Glutamatergic neuron (in vitro differentiated cells): ENCODE measurements at places on chromosomes 2 and 18. TPM values are rescaled to one million over a fixed set of nuclear protein-coding genes. Genes with fewer than 3 reads are reported as not detected.

DNA sequence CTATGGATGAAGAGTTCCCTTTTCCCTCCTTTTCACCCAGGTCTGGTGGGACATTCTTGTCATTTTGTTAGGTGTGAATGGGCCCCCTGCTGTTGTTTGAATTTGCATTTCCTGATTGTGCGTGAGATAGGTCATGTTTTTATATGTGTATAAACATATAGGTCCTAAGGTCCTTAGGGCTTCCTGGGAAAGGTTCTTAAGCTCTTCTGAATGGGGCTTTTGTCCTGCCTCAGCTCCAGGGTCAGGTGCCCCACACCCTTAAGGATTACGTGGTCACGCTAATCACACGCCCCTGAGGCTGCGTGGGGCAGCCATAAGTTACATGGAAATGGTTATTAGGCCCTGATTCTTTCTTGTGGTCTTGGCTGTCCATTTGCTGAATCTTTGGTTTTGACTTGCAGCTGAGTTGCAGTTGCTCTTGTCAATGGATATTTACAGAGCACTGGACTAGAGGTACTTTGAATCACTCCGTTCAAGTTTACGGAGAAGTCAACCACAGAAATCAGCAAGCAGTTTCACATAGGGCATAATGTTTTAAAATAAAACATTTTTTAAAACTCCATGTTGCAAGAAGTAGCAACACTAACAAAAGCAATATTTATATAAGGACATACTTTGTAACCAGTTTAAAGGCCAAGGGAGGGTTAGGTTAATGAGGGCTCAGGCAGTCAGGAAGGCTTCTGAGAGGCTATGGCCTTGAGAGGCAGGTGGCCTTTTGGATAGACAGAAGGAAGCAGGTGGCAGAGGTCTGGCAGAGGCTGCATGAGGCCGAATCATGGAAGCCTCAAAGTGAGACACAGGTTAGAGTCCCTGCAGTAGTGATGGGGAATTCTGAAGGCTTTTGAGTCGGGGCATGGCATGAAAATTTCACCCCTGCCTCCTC, 24.2 kb downstream of the LIPG start:
- no peak overlapping the region for H3K27ac ChIP-seq
- no peak overlapping the region for H3K4me3 ChIP-seq
- peaks cover 5% of the 10 kb centered on the region for H3K27me3 ChIP-seq
- H3K36me3 ChIP-seq: no peaks in the 10 kb centered on the region
- DNase-seq: no peak

GRCh38 chr2:182173944-182174622, 188.4 kb downstream of the PPP1R1C start:
- no peak for DNase-seq
- H3K4me1 ChIP-seq: peaks cover 11% of the 10 kb centered on the region
- H3K27me3 ChIP-seq: peaks cover 4% of the 10 kb centered on the region
- no peak overlapping the region for H3K27ac ChIP-seq
- H3K36me3 ChIP-seq: no peaks in the 10 kb centered on the region

- H3K36me3 ChIP-seq: no peaks in the 10 kb centered on the region
- H3K27me3 ChIP-seq: no peaks in the 10 kb centered on the region
- H3K4me1 ChIP-seq: peaks cover 9% of the 10 kb centered on the region
- no peak overlapping the region for H3K27ac ChIP-seq
- no peak for DNase-seq
These were observed 17.4 kb upstream of the CHAC2 start for GRCh38 chr2:53750041-53750768.

DNA sequence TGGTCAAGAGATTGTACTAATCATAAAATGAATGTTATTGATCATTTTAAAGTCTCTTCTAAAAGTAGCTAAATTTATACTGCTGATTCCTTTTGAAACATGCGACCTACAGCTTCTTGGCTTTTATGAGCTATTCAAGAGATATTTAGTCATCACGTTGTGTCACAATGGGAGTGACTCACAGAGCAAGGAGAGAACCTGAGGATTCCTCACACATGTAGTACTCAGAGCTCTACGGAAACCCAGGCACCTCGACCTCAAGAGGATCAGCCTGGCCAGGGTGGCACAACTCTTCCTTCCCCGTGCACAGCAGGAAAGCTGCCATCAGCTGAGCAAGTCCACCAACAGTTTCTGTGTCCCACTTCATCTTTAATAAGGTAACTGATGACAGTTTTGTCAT, at the start of gene DHRS9:
Gene DHRS9 (plus strand): TSS at position 223 of the 400 bp plus-strand sequence. CDS start 12,019 bp downstream, outside the sequence.
- H3K27me3 ChIP-seq: no peaks in the 10 kb centered on the region
- no peak within 1 kb of the TSS for H3K4me3 ChIP-seq
- H3K27ac ChIP-seq: no peak within 1 kb of the TSS
- H3K36me3 ChIP-seq: no peaks in the 10 kb centered on the region

- H3K27me3 ChIP-seq: peaks cover 2% of the 10 kb centered on the region
- no peak for DNase-seq
- H3K36me3 ChIP-seq: no peaks in the 10 kb centered on the region
- no peak overlapping the region for H3K27ac ChIP-seq
These were observed 33.9 kb upstream of the FHL2 start for GRCh38 chr2:105432749-105433148.

- H3K27me3 ChIP-seq: peaks cover 11% of the 10 kb centered on the region
- no peaks in the 10 kb centered on the region for H3K36me3 ChIP-seq
- H3K4me3 ChIP-seq: no peak overlapping the region
These were observed 132.1 kb upstream of the HAAO start for GRCh38 chr2:42924418-42924886.

DNA sequence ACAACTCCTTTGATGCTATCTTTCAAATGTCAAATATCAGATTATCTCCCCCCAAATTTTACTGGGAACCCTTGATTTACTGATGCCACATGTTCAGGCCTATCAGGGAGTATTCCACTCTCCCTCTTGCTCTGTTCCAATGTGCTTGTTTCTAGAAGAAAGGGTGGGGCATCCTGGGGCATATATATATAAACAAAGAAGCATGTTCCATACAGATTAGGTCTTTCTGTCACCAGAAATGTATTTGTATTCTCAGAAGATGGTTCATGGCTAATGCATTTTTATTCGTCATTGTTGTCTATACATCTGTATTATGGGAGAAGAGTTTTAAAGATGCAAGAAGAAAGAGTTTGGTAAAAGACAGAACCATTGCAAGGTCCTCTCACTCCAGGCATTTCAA, 24.9 kb downstream of the EN1 start:
- no peaks in the 10 kb centered on the region for H3K4me1 ChIP-seq
- no peaks in the 10 kb centered on the region for H3K36me3 ChIP-seq
- no peak overlapping the region for H3K27ac ChIP-seq

- peaks cover 5% of the 10 kb centered on the region for H3K27me3 ChIP-seq
- no peak for DNase-seq
- no peak overlapping the region for H3K27ac ChIP-seq
- no peak overlapping the region for H3K4me3 ChIP-seq
- no peaks in the 10 kb centered on the region for H3K36me3 ChIP-seq
These were observed 33.6 kb upstream of the MGAT4A start for GRCh38 chr2:98764499-98764898.

GRCh38 chr18:73646196-73646595, 501.4 kb downstream of the FBXO15 start:
- no peak for DNase-seq
- no peaks in the 10 kb centered on the region for H3K36me3 ChIP-seq
- H3K27me3 ChIP-seq: no peaks in the 10 kb centered on the region
- H3K27ac ChIP-seq: no peak overlapping the region

GRCh38 chr2:54107903-54108615, 7.4 kb upstream of the ACYP2 start:
- no peaks in the 10 kb centered on the region for H3K36me3 ChIP-seq
- peak overlapping the region; percentile 80 for H3K27ac ChIP-seq
- H3K27me3 ChIP-seq: no peaks in the 10 kb centered on the region
- peak overlapping the region; percentile 49 for H3K4me3 ChIP-seq
- no peak for DNase-seq

GRCh38 chr2:173021939-173022371, 53.7 kb upstream of the MAP3K20 start:
- no peak overlapping the region for H3K4me3 ChIP-seq
- DNase-seq: no peak
- H3K27ac ChIP-seq: no peak overlapping the region
- no peaks in the 10 kb centered on the region for H3K36me3 ChIP-seq

GRCh38 chr2:158735822-158736580, 59.1 kb upstream of the DAPL1 start:
- peak overlapping the region; percentile 83 for H3K27ac ChIP-seq
- no peak for DNase-seq
- H3K27me3 ChIP-seq: peaks cover 6% of the 10 kb centered on the region
- H3K4me1 ChIP-seq: peaks cover 31% of the 10 kb centered on the region

The IMP4 gene
- total RNA-seq: 48.3 TPM

The CCDC141 gene
- total RNA-seq: 0.51 TPM

The PIGN gene
- total RNA-seq: 10.2 TPM
